T1000 (cell line): ENCODE measurements at places on chromosomes 11 and 22.

DNA sequence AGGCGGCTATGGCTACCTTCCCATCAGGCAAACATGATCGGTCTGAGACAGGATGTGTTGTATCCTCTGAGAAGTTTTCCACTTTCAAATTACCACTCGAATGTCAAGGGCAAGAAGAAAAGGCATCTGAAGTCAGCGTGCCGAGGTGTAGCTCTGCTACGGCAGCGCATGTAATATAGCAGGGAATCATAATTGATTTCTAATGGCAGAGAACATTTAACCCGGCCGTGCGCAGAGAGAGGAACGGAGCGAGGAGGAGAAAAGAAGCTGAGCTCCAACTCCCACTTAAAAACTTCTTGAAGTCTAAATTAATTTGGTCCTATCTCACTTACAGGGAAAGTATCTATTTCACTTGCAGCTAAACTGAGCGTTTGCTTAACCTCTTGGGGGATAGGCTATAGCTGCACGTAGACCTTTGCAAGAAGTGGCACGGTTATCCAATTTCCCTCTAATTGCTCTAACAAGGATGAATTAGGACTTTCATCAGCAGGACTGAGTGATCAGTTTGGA, 137.3 kb upstream of the KIRREL3 start:
- DNase-seq: no peak

- no peak for DNase-seq
Measured at GRCh38 chr11:15730263-15730994, 615.7 kb downstream of the INSC start.

DNA sequence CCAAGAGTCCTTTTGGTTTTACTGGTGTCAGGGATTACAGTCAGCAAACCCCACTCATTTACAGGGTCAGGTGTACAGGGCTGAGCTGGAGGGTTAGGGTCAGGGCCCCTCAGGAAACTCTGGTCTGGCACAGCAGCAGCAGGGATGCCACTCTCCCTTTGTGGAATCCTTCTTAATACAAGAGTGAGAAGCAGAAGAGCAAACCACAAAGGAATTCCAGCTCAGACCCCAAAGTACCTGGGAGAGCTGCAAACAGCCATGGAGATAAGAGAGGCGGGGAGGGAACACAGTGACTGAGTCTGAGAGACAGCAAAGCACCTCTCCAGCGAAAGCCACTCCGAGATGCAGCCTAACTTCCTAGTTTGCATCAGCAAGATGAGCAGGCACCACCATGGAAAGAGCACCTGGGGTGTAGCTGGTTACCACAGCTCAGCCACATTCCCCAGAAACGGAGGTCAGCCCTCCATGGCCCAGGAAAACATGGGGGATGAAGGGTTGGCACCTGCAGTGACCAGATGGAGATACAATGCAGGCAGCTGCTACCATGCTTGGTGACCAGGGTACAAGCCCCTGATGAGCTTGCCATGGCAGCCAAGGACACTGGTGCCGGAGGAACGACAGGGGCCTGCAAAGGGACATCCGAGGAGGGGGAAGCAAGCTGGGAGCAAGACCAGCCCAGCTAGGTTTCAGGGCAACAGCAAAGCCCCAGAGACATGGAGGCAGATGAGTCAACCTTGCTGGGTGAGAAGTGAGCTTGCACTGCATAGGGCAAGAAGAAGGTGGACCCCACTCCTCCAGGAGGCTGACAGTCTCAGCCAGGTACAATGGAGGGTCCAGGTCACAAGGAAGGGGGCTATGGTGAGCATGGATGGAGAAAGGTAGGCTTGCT, 3.9 kb downstream of the BET1L start:
- no peak for DNase-seq

- DNase-seq: no peak
Measured at GRCh38 chr11:47225552-47226400, 11.0 kb downstream of the DDB2 start.

GRCh38 chr11:353179-353873, 16.0 kb upstream of the B4GALNT4 start:
- DNase-seq: no peak

DNA sequence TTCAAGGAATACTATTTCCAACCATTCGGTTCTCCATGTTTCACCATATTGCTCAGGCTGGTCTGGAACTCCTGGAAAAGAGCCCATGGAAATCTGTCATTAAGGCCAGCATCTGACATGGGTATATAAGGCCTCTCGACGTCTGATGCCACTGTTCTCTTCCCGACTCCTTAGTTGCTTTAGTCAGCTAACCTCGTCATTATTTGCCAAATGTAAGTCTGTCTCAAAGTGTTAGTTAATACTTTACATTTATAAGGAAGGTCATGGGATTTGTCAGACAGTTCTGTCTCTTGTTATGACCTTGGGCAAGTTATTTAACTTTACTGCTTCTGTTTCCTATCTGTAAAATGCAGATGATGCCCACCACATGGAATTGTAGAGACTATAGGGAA, 1.6 kb downstream of the MRPL48 start:
- DNase-seq: no peak
